ENCODE measurements at places on chromosomes 3 and 15.

DNA sequence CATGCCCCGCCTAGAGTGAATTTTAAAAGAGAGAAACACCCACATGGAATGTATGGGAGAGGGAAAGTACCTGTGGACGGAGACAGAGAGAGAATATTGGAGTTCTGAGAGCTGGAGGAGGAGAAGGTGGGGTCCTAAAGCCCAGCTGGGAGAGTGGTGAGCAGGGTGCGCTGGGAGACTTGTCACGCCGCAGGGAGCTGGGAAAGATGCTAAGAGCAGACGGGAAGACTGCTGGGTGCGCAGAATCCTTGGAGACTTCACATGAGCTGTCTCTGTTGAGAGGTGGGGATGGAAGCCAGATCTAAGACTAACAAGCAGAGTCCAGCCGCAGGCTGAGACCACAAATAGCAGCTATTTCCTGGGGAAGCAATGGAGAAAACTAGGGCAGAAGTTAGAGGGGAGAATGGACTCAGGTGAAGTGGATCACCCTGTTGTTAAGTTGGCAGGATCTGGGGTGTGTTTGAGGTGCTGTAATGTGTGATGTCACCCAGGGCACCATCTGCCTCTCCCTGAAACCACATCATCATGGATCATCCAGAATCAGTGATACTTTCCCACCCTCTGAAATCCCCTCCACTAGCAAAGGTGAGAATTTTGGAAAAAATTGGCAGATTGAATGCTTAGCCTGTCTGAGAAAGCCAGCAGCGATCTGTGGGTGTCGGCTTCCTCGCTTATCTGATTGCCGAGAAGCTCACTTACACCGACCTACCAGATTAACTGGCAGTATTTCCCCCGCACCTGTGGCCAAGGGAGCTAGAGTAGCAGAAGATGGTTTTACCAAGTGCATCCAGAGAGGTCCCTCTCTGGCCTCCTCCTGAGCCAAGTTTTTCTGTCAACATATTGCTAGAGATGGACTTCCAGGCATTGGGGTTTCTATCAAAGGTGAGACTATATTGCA, 174.8 kb upstream of the BHLHE40 start:
- peak; percentile 37 for DNase-seq

GRCh38 chr15:100596792-100597191, 5.2 kb downstream of the LINS1 start:
- DNase-seq = peak; percentile 92

GRCh38 chr3:120614765-120615164, 18.6 kb downstream of the NDUFB4 start:
- DNase-seq = no peak

DNA sequence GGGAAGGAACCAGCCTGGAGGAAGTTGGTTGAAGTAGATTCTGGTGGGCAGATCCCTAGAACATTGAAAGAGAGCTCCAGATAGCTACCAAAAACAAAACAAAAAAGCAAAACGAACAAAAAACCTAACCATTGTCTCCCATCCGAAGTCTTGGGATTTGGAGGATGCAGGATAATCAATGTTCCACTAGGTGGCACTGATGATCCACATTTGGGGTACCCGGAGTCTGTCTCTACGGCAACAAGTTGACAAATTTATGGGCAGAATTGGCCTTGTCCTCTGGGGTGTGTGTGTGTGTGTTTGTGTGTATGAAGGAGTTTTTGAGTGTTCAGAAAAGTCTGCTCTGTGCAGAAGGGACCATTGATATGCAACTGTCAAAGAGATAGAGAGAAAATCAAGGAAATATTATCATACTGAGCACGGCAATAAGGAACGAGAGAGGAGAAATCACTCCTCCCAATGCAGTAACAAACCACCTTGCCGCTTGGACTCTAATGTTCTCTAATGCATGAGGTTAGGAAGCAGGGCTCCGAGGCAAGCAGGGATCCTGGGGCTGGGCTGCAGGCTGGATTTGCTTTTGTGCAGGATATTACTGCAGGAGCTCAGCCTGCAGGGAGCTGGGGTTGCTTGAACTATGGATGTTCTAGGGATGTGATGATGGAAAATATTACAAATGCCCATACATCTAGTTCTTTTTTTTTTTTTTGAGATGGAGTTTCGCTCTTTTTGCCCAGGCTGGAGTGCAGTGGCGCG, 59.8 kb upstream of the KLHL25 start:
- DNase-seq = peak; percentile 38

- no peak for DNase-seq
These were observed 448.7 kb downstream of the LPP start for GRCh38 chr3:188602620-188603019.

GRCh38 chr3:185825639-185826481, 1.0 kb upstream of the IGF2BP2 start:
- DNase-seq = peak; percentile 32

- DNase-seq = no peak
These were observed 582.6 kb upstream of the UBE2E2 start for GRCh38 chr3:22620498-22620897.

DNA sequence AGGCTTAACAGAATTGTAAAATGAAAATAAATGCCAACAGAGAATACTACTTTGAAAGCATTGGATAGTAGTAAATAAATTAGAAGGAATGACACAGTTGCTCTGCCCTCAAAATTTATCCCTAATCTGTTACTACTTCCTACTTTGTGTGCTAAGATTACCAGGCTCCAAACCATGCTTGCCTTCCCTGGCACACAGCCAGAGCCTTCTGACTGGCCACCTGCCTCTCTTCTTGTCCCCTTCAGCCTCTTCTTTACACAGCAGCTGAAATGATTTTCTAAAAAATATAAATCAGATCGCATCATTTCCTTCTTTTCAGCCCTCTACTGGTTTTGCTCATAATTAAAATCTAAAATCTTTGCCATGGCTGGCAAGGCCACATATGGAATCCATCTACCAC, 334.1 kb downstream of the FHIT start:
- no peak for DNase-seq

- DNase-seq = no peak
These were observed 587.4 kb upstream of the SGO1 start for GRCh38 chr3:20773320-20773984.

GRCh38 chr3:98331329-98331728, 22.3 kb upstream of the OR5K4 start:
- DNase-seq = no peak

- no peak for DNase-seq
These were observed 364.1 kb upstream of the CBLB start for GRCh38 chr3:106232956-106233355.

DNA sequence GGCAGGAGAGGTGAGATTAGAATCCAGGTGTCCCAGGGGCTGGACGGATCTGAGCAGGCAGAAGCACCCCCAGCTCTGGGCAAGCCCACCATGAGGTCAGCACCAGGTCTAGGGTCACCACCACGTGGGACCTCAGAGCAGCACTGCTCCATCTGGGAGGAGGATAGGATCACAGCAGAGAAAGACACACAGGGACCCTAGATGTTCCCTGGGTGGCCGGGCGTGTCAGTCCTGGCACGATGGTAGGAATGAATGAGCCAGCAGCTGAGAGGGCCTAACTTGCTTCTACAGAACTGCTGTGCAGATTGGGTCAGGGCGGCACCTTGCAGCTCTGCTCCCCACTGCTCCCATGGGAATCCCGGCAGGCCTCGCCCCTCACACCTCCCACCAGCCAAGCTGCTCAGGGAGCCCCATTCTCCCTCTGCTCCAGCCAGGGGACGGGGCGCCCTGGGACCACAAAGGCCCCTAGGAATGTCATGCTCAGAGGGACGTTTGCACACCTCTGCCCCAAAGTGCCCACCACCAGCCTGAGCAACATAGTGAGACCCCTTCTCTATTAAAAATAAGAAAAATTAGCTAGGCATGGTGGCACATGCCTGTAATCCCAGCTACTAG, 66.3 kb downstream of the ZNF445 start:
- no peak for DNase-seq

DNA sequence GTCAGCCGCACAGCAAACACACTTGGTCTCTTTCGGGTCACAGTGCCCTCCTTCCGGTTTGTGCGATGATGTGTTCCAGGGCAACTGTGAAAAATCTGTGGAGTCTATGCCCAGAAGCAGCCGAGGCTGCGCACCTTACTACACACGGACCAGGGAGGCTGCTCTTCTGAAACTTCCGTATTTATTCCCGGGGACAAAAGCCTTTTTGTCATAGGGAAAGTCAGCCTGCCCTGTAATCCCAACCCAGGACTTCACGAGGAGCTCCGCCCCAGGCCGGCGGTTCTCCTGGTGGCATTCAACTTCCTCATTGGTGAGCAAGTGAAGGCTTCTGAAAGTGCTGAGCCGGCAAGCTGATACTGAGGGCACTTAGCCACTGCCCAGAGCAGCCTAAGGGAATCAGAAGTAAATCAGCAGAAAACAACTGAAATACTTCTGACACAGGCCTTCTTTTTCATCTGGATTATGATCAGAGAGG, 126.5 kb downstream of the FMN1 start:
- no peak for DNase-seq

DNA sequence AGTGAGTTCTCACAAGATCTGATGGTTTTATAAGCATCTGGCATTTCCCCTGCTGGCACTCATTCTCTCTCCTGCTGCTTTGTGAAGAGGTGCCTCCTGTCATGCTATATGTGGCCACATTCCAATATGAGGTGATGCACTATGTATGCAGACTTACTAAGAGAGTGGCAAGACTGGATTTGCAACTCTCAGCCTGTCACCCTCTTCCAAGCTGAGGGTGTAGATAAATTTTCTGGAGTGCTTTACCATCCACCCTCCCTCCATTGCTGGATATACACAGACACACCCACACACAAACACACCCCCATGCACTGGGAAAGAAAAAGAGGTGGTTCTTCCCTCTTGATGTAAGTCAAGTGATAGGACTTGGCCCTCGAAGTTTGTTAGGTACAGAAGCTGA, 30.2 kb upstream of the CHMP2B start:
- no peak for DNase-seq

DNA sequence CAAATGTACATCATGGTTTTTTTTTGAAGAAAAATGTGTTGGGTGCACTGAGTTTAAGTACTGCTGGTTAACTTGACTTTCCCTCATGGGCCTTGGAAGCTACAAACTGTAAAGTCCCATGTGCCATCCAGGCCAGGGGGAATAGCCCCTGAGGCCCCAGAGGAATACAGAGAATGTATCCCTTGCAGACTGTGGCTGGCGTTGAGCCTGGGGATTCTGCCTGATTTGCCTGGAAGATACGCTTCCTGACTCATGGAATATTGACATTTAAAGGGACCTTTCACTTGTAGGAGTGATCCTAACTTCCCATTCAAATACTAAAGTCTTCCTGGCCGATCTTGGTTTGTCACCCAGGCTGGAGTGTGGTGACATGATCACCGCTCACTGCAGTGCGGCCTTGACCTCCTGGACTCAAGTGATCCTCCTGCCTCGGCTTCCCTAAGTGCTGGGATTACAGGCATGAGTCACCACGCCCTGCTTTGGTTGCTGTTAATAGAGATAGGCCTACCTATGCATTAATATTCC, 42.0 kb downstream of the ADAMTSL3 start:
- DNase-seq = no peak

GRCh38 chr3:77179762-77180161, 139.9 kb downstream of the ROBO2 start:
- DNase-seq = no peak

- DNase-seq = no peak
These were observed 15.8 kb upstream of the KCNMB3 start for GRCh38 chr3:179266701-179267211.

GRCh38 chr3:191123946-191124345, 75.1 kb upstream of the OSTN start:
- no peak for DNase-seq

- DNase-seq = peak; percentile 49
These were observed 857 bp downstream of the AEN start for GRCh38 chr15:88621789-88622604.

GRCh38 chr3:72738752-72739530, 109.3 kb downstream of the SHQ1 start:
- peak; percentile 72 for DNase-seq

DNA sequence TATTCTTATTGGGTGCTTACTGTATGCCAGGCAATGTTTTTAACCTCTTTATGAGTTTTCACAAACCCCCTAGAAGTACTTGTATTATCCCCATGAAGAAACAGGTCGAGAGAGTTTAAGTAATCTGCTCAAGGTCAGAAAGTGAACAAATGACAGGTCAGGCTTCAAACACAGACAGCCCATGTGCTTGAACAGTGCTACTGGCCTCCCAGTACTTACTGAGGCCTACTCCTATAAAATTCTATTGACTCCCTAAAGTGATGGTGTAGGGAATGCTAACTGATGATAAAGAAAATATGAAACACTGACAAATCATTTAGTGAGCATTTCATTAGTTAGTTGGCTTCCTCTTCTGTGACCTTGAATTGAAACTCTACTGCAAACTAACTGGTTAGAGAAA, 4.2 kb upstream of the CNBP start:
- no peak for DNase-seq

GRCh38 chr3:146550743-146551510, 6.5 kb upstream of the PLSCR1 start:
- DNase-seq = no peak

DNA sequence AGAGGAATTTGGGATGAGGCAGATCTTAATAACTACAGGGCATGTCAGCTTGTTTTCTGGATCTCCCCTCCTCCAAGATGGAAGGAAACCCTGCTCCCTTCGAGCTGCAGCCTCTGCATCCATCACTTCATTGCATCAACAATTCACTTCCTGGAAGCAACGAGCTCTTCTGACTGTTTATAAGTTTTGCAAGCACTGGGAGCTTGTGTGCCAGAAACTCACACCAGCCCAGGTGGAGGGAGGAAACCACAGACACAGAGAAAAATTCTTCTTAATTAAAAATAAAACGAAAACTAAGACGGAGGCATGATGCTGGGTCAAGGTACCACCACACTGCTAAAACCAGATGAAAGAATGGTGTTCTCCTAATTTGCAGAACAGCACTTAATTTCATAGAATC, 10.6 kb downstream of the LRIG1 start:
- peak; percentile 23 for DNase-seq

GRCh38 chr15:85457392-85457968, 77.1 kb downstream of the AKAP13 start:
- DNase-seq = no peak

GRCh38 chr3:162721736-162722135, 1225.1 kb downstream of the OTOL1 start:
- DNase-seq = no peak

DNA sequence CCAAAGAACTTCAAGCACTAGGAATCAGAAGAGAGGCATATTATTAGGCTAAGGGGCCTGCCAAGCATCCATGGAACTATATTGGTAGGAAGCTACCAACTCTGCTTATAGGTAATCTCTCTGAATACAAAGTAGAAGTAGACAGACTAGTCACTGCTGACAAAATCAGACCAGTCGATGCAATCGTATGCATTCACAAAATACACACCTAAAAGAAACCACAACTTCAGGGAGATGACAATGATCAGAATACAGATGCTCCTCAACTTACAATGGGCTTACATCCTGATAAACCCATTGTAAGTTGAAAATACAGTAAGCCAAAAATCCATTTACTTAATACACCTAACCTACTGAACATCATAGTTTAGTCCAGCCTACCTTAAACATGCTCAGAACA, 94.7 kb downstream of the FSIP1 start:
- DNase-seq = no peak

GRCh38 chr3:56918111-56918568, 116.4 kb upstream of the ARHGEF3 start:
- peak; percentile 72 for DNase-seq

Data from activated naive CD4-positive, alpha-beta T cell treated with Interleukin-2 at 50 U/mL for 16 hours (primary cell).